ENCODE measurements at places on chromosomes 7 and 10.

DNA sequence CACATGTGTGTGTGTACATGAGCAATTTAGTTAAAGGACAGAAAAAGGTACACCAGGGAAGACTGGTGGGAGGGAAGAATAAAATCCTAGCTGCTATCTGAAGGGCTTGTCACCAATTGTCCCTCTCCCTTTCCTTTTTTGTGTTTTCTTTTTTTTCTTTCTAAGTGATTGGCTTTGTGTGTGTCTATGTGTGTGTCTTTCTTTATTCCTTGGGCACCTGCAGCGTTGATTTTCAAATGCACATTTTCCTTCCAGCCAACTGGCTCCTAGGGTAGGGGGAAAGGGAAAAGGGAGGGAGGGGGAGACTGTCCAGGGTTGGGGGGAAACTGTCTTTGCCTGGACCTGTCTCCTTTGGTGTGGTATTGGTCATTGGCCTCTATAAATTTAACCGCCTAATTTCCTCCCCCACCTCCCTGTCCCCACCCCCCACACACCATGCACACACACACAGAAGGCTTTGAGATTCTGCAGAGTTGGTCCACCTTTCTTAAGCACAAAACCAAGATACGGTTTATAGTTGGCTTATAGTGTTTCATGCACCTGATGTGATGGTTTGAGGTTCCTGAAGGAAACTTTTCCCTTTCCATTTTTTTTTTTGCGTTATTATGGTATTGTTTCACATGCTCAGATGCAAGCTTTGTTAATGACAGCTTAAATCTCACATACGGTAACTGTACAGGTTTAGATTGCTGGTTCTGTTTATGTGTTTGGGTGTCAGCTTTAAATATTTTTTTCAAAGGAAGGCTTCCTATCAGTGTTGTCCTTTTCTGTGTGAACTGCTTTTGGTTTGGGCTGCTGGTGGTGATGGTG lies 2.6 kb downstream of the AUTS2 start:
- no peak for DNase-seq

DNA sequence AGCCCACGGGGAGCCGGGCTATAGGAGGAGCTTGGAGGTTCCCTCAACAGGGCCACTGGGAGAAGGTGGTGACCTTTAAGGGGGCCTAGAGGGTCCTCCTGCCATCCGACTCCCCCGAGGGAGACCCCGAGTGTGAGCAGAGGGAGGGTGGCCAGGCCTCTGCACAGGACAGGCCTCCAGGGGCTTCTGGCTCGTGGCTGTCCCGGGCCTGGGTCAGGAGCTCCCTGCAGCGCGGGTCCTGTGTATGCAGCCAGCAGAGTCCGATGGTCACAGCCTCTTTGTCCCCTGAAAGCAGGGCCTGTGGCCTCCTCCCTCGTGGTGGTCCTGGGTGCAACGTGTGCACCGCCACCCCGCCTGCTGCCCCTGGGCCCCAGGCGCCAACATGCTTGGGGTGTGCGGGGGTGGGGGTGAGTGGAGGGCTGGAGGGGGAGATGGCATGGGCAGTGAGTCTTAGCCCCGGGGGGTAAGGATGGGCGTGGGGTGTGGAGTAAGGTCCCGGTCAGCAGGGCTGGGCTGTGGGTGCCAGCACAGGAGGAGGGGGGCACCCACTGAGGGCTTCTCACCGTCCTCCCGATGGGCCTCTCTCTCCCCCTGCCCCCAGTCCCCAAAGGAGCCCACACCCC lies 27.1 kb downstream of the UNCX start:
- DNase-seq, result no peak

GRCh38 chr10:74383642-74384041 lies 232.6 kb downstream of the ADK start:
- no peak for DNase-seq

GRCh38 chr10:42707234-42707633 lies 68.9 kb upstream of the ZNF33B start:
- no peak for DNase-seq

DNA sequence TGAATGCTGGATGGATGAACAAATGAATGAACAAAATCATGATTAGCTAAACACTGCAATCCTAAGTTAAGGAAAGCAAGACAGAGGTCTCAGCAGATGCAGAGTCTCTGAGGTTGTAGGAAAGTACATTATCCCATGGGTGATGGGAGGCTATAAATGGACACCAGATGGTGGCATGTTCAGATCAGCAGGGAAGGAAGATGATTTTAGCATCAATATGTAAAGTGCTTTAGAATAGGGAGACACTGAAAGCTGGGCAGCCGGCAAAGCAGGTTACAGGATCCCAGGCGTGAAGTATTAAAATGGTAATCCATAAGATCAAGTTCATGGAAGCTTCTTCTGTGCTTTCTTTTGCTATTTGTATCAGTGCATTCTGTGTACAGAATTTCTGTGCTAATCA lies 7.9 kb upstream of the RAPGEF5 start:
- no peak for DNase-seq

GRCh38 chr7:38052786-38053185 lies 125.3 kb upstream of the STARD3NL start:
- DNase-seq, result no peak

- DNase-seq, result no peak
These were observed 45.0 kb downstream of the VOPP1 start for GRCh38 chr7:55527307-55527706.

DNA sequence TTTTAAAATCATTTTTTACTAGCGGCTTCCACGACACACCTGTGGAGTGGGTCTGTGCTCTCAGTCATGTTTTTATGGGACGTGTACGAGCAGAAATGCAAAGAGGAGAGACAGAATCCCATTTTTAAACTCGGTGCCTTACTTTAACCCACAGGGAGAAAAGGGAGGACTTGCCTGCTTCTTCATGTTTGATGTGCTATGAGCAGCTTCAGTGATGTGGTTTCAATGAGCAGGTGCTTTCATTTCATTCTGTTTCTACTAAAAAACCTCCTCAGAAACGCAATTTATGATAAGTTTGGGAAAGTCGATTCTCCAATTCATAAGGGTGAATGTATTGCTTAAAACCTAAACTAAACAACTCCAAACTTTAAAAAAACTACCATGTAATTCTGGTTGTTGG lies 537.2 kb downstream of the GATA3 start:
- DNase-seq, result no peak

DNA sequence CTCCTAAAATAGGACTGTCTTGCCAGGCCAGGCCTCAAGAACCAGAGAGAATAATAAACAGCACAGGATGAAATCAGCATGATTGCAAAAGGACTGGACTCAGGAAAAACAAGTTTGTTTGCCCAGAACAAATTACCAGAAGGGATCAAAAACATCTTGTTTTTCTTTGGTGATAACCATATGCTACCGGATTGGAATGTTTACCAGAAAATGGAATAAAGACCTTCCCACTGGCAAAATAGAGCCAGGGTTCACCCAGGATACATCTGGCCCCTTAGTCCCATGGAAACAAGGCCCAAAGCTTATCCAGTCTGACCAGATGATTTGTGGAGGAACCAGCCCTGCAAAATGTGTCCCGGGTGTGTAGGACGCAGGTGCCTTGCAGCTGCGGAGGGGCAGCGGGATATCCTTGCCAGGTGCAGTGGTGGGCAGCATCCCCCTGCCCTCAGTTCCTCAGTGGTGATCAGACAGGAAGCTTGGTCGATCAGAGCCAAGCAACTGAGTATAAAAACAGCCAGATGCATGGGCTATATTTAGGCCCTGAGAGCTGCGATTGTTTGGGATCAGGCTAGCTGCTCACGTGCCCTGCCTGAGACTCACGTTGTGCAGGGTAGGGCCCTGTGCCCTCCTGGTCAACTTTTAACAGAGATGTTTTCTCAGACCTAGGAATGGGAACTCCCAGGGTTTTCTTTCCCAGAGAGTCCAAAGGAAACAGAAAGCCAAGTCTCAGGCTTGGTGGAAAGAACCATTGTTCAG lies 4.6 kb upstream of the ZNF22 start:
- no peak for DNase-seq

- no peak for DNase-seq
These were observed 130.1 kb upstream of the INHBA start for GRCh38 chr7:41832941-41833340.

- no peak for DNase-seq
These were observed 799.5 kb downstream of the LRMDA start for GRCh38 chr10:76230921-76231285.

DNA sequence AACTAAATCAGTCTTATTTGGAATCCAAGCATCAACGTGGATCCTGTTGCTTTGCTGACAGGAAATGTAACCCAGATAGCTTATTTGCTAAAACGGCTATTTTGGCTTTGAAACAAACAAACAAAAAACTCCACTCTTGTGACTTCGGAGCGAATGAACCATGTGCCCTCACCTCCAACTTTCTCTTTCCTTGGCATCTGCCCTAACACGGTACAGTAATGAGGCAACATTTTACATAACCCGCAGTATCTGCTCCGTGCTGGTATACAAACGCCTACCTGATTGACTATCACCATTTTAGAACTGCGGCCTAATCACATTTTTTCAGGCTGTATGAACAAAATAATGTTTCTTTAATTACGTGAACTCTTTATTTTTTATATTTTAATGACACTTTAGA lies 37.5 kb upstream of the ARID5B start:
- DNase-seq, result no peak

GRCh38 chr10:101782811-101783735 lies at the start of gene NPM3:
Gene NPM3, minus strand, starts transcription at chr10:101783446. Its CDS starts 56 bp downstream, at chr10:101783390.
- peak; percentile 60 for DNase-seq

GRCh38 chr7:370775-371118 lies 80.8 kb downstream of the FOXL3 start:
- no peak for DNase-seq

- DNase-seq, result no peak
These were observed 26.5 kb downstream of the ADGRA1 start for GRCh38 chr10:133114251-133114650.

- DNase-seq, result no peak
These were observed 381.4 kb downstream of the RPS24 start for GRCh38 chr10:78415111-78415510.

GRCh38 chr10:101000915-101001658 lies 1.5 kb downstream of the LZTS2 start:
- DNase-seq, result no peak

DNA sequence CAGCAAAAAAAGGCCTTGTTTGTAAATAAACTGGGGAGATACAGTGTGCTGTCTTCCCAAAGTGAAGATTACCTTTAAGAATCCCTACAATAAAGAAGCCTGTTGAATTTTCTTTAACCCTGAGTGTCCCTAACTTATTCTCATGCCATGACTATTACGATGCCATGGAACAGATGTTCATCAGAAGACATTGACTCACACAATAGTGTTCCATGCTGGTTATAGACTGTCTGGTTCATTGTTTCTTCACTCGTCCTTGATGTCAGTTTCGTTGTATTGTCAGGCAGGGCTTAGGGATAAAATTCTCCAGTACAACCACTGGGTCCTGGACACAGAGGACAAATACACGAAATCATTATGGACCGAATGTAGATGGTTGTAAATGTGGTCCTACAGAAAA lies 36.2 kb upstream of the BMPER start:
- DNase-seq, result no peak

- DNase-seq, result no peak
These were observed 69.5 kb upstream of the VOPP1 start for GRCh38 chr7:55641811-55642210.

DNA sequence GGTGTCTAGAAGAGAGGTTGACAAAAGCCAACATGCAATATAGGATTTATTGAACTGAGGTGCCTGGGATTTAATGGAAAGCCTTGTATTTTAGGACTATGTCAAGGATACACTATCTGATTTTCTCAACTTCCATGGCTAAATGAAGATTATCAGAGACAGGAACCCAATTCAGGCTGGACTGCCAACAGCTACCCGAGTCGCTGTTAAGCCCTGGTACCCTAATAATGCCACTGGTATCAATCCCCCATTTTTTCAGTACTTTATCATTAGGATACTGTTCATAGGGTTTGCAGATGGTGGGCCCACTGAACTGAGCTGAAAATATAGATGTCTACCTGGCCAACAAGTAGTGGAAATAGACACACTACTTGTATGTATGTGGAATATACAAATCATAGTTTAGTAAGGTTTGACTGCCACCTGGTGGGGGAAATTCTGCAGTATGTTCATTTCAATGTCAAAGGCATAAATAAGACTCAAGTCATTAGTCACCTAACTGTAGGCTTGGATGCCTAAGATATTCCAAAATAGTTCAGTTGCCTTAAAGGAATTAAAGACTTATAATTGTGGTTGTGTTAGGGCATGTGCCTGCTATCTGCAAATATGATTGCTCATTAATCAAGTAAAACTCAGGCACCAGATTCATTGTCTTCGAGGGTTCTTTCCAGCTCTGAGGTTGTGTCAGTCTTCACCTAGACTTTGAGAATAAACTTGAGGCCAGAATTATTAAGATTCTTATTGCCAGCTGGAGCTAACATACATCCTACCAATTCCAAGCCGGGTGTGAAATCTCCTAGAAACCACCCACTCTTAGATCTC lies 34.1 kb upstream of the NOBOX start:
- no peak for DNase-seq

- DNase-seq, result no peak
These were observed 7.5 kb upstream of the EPHB6 start for GRCh38 chr7:142847353-142847752.

DNA sequence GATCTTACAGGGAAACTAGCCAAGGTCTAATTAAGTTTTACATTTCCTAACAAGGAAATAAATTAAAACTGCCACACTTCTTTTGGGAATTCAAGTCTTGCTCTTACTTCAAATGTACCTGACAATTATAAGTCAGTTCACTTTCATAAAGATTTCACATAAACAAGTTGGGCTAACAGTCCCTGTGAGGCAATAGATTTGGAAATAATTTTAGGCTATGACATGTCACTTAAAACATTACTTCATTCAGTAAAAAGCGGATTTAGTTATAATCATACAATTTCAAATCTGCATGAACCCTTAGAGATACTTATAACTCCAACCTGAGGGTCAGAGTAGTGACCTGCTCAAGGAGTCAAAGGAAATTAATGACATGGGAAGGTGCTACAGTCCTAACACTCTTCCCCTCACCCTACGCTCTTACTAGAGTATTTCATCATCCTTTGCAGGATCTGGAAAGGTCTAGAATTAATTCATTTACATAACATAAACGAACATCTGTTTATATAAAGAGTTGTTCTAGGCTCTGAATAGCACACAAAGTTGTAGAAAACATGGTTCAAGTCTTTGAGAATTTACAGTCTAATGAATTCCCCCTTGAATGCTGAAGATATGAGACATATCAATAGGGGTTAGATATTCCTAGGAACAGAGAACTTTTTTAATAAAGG lies 32.3 kb upstream of the DNAJB12 start:
- DNase-seq, result no peak

GRCh38 chr7:34759477-34760125 lies 101.6 kb downstream of the NPSR1 start:
- no peak for DNase-seq

GRCh38 chr10:43044961-43045621 lies 31.8 kb upstream of the RET start:
- no peak for DNase-seq
